ENCODE measurements at places on chromosomes 2 and 18.

DNA sequence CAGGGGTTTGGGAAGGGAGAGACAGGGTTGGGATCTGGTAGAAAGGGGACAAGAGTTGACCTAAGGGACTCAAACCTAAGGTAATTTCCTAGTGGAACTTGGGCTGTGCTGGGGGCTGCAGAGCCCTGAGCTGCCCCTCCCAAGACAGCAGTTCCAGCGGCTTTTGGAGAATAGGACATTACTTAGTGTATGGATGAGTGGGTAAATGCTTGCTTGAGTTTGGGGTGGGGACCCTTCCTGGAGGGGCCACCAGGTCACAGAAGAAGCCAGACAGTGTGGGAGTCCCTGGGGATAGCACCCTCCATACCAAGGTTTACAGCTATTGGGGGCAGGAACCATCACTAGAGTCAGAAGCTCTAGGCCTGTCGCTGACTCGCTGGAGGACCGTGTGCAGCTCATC lies 111.5 kb downstream of the CAPN13 start:
- no peak for DNase-seq

DNA sequence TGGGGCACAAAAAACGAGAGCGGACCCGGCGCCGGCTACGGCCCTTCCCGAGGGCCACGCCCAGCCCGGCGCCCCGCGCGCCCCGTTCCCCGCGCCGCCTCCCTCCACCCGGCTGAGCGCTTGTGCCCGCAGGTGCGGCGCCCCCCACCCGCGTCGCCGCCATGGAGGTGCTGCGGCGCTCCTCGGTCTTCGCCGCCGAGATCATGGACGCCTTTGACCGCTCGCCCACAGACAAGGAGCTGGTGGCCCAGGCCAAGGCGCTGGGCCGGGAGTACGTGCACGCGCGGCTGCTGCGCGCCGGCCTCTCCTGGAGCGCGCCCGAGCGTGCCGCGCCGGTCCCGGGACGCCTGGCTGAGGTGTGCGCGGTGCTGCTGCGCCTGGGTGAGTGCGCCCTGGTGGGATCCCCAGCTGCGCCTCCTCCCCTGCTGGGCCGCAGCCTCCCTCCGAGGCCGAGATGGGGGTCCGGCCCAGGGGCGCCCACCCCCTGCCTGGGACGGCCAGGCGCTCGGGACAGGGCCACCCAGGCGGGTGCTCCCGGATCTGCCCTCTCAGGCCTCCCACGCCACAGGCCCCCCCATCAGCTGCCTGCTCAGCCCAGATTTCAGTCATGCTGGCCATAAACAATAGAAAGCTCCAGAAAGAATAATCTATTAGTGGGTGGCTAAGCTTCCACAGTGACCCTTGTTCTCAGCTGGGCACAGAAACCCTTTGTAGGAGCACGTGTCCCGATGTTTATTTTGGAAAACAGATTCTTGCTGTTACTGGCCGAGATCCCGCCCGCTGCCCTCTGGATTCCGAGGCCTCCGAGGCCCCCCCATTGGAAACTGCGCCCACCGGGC lies 997 bp downstream of the BOK start:
- DNase-seq, result no peak

- no peak for DNase-seq
Measured at GRCh38 chr2:133811409-133812125, 243.3 kb upstream of the NCKAP5 start.

DNA sequence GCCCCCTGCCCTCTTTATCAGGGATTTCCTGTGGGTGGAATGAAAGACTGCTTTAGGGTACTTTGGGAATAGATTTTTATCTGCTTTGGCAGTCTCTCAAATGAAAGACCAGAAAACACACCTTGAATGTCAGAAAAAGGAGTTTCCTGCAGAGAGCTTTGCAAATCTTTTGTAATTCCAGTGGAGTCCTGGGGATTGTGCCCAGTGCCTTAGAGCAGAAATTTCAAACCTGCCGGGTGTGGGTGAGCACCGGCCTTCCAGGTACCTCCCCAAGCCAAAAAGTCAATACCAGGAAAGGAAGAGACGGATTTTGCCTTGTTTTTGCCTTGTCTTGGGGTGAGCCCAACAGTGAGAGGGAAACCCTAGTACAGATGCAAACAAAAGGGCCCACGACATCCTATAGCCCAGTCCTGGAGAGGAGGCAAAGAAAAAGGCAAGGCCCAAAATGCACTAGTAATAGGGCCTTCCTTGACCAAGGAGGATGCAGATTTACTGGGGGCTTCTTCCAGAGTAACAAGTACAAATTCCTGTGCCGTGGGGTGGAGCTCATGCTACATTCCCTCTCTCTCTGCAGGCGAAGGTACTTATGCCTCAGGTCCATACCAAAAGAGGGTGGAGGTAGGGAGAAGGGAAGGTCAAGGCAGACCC lies 36.4 kb downstream of the FOXI3 start:
- no peak for DNase-seq

DNA sequence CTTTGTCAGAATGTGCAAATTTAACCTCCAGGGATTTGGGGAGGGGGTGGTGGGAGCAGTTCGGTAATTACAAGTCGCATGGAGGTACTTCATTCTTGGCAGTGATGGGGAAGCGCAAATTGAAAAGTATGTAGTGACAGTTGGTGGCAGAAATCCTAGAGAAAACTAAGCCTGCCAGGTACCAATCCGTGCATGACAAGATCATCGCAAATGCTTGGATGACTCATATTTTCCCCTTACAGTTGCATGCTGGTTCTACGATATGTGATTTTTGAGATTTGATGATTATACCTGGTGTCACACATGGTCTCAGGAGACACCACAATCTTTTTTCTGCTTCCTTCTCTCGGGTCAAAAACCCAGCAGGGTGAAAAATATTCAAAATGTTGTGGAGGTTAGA lies 479.7 kb upstream of the ID2 start:
- no peak for DNase-seq

DNA sequence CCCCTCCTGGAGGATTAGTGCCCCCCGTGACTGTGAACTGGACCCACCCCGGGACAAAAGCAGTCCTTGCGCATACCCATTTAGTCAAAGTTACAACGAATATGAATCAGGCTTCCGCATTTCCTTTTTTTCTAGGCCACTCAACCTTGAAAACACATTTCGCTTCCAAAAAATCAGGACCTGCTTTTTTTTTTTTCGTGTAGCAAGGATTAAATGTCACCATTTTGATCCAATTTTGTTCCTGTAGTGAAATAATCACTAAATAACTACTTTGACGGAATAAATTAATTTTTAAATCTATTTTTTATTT lies 464 bp upstream of the FTCDNL1 start:
- no peak for DNase-seq

DNA sequence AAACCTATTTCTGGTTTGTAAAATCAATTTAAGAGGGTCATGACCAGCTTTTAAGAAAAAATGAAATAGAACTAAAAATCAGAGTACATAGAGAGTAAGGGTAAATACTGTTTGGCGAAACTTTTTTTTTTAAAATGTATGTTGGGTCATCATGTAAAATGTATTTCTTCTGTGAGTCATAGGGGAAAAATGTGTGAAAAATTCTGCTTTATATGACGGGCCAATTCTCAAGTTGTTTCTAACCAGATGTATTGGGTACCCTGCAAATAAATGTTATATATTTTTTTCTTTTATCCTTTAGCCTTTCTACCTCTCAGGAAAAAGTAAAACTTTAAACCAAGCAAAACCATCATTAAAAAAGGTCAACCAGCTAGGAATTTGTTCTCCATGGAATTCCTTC lies 13.9 kb downstream of the AFTPH start:
- DNase-seq, result no peak

GRCh38 chr2:144858211-144858610 lies 338.3 kb upstream of the ZEB2 start:
- no peak for DNase-seq

DNA sequence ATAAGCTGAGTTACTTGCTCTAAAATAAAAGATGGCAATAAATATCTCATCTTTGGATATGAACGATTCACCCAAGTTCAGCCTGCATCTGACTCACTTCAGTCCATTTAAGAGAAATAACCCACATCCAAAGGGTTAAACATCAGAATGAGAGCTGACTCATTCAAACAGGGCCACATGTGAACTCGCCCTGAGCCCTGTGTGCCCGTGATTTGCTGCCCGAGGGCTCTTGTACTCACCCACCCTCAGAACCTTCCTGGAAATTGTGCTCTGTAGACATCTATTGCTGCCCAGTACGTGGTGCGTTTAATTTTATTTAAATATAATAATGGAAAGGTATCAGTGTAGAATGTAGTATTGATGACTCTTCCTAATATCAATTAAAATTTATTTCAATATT lies 66.9 kb upstream of the RBM44 start:
- DNase-seq, result peak; percentile 66

DNA sequence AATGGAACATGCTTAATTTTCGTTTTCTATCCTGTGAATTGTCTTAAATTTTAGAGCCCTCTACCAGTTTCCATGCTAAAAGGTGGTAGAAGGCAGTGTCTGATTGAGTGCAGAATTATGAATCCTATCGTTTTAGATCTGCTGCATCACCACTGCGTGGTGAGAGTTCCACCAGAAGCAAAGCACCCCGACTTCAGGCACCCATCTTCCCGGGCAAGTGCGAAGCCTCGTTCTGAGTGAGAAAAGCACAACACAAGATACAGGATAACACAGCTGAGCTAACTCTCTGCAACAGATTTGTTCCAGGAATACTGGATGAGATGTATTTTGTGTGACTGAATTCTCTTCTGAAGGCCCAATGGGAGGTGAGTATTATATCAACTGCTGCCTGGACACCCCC lies 471.5 kb downstream of the EIPR1 start:
- no peak for DNase-seq

- DNase-seq, result no peak
Measured at GRCh38 chr2:168365094-168365621, 90.9 kb upstream of the CERS6 start.

DNA sequence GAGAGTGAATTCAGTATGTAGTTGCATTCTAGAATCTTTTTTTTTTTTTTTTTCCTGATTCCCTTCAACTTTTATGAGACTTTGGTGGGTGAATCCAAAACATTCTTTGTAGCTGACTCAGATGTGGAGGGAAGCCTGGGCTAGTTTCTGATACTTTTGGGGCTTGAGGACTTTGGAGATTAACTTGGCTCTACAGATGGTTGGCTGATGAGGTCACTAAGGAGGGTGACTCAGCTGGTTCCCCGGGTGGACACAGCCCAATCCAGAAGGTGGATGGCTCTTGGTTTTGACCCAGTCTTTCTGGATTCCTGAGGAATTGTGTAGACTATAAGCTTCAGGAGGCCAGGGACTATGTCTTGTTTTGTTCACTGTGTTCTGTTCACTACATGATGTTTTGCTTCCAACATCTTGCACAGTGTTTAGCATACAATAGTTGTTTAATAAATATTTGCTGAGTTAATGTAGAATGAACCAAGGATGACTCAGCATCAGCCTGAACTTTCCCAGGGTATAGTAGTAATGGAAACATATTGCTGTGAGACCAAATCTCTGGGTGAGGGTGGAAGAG lies 30.5 kb downstream of the LAMA3 start:
- no peak for DNase-seq

GRCh38 chr2:11102956-11103860 lies 52.1 kb upstream of the SLC66A3 start:
- no peak for DNase-seq

DNA sequence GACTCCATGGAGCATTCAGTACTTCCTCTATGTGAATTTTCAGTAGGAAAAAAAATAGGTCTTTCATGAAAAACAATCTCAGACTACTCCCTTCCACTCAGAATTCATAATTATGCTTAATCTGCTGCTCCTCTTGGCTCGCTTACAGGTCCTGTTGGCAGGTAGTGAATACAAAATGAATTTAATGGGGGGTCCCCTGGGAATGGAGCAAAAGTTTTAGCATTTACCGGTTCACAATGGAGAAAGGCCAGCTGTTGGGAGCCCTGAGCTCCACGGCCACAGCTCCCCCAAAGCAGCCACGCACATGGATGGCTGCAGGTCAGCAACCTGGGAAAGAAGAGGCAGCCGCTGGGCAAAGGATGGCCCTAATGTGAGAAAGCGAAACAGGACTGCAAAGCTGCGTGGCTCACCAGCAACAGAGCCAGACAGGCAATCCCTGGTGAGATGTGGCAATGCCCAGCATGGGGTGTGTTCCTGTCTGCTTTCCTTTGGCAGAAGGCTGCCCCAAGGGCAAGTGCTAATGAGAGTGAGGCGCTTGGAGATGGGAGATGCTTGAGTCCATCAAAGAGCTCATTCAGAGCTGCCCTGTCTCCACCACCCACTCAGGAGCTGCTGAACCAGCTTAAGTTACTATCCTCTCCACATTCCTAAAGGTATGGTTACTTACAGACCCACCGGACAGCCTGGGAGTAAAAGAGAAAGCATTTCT lies 447.4 kb downstream of the EPHA4 start:
- DNase-seq, result no peak
